Astrocyte of the spinal cord (primary cell): ENCODE measurements at places on chromosomes 5 and 9.

GRCh38 chr5:109656829-109657228, 32.9 kb upstream of the MAN2A1 start:
- DNase-seq, result peak; percentile 84

- peak; percentile 92 for DNase-seq
Observed at GRCh38 chr9:88076286-88077070, 61.8 kb downstream of the SPATA31C2 start.

DNA sequence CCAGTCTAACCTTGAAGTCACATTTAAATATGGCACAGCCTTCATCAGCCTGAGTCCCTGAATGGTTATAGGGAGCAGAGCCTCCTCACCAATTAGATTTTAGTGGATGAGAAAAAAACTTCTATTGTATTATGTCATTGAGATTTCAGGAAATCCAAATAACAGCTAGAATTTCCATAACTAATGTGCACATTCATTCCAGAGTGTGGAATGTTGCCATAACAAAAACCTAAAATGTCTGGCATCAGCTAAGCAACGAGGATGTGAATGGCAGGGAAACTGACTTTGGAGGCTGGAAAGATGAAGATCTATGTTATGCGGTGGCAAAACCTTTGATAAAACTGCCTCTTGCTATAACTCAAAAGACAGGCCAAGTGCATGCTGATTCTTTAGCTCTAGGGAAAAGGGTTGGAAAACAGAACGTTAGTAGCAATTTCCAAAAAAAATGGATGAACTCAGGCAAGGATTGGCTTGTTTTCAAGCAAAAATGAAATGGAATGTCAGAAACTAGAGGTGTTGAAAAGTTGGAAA, 91.3 kb upstream of the NFIB start:
- no peak for DNase-seq

GRCh38 chr5:60535198-60535597, 164.8 kb downstream of the DEPDC1B start:
- no peak for DNase-seq

DNA sequence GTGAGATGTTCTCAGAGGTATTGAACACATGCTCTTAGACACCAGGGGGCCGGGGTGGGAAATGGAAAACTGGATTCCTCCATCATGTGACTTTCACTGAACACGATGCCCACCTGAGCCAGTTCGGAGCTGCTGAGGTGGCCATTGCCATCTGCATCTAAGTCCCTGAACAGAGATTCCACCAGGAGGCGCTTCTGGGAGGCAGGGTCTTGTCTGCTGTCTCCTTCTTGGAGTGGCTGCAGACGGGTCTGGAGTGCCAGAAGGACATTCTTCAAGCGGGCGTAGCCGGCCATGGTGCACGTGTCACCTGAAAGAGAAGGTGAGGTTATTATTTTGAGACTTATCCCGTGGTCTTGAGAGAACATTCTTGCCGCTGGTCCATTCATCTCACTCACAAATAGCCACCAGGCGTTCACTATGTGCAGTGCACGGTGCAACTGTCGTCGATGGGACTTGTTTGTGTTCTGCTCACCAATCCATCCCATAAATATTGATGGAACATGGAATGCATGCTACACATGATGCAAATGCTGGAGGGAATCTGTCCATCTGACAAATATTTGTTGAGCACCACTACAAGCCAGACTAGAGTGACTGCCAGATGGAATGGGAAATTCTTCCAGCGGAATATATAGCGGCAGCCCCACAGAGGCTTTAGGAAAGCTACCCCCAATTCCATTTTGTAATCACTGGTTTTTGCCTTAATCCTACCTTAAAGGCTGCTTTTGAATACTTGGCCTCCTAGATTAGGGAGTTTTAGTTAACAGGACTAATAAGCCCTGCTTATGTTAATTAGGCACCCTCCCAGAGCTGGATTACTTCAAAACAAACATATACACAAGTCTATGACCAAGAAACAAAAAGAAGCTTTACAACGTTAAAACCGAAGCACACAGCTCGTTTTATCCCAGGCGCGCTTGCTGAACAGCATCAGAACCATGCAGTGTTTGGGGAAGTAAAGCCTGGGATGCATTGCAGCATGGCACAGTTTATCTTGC, 264.8 kb downstream of the HSPA4 start:
- DNase-seq, result no peak

- no peak for DNase-seq
Observed at GRCh38 chr5:170450061-170450669, 53.7 kb upstream of the KCNIP1 start.

GRCh38 chr5:176581361-176581760, 28.6 kb downstream of the GPRIN1 start:
- no peak for DNase-seq

GRCh38 chr5:6291961-6292360, 86.4 kb downstream of the MED10 start:
- DNase-seq, result no peak

DNA sequence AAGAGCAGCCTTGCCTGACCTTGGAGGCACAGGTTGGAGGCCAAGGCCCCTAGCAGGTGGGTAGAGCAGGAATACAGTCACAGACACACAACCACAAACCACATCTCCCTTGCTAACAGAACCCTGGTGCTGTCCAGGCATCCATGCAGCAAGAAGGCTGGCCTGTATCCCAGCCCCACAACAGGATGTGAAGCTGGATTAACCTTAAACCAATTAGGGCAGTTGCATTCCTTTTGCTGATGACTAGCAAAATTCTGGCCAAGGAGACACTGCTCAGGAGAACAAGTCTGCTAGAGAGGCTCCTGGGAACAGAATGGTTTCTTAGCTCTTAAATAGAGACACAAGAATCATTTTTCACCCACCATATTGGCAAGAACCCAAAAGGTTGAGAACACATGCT, 97.8 kb downstream of the C5orf15 start:
- peak; percentile 85 for DNase-seq

- DNase-seq, result no peak
Observed at GRCh38 chr5:171390883-171391677, 3.4 kb downstream of the NPM1 start.

DNA sequence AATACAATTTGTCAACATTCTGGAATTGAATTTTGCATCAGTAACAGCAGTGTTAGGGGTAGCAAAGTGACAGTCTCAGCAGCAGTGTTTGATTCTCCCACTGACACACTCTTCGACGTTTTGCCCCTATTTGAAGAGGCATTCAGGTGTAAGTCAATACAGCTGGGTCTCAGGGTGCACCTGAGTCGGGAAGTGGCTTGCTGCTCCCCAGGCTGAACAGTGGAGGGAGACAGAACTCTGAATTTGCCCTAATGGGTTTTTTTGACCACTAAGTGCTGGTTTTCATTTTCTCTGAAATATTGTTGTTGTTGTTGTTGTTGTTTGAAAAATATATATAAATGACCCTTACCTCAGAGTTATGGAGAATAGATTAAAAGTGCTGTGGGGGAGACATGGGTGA, 223.2 kb downstream of the TLR4 start:
- no peak for DNase-seq

DNA sequence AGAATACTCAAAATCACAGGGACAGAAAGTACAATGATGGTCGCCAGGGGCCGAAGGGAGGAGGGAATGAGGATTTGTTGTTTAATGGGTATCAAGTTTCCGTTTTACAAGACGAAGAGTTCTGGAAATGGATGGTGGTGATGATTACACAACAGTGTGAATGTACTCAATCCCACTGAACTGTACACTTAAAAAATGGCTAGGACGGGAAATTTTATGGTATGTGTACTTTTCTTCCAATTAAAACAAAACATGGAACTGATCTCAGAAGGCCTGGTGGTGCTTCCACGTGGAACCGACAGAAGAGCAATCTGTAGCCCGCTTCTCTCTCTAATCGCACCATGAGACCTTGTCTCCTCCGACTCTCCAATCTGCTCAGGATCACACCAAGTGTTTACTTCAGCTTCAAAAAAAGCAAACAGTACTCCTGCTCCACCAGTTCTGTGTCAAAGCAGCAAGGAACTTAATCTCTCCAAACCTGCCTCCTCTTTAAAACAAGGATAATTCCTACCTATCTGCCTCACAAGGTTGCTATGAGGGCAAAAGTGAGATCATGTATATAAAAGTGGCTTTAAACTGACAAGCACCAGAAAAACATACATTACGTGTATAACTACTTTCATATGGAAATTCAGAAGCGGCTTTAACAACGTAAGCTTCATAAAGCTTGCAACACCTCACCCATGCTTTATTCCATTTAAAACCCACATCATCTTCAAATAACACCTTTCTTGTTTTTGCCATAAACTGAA, 2.1 kb downstream of the ECPAS start:
- peak; percentile 32 for DNase-seq

DNA sequence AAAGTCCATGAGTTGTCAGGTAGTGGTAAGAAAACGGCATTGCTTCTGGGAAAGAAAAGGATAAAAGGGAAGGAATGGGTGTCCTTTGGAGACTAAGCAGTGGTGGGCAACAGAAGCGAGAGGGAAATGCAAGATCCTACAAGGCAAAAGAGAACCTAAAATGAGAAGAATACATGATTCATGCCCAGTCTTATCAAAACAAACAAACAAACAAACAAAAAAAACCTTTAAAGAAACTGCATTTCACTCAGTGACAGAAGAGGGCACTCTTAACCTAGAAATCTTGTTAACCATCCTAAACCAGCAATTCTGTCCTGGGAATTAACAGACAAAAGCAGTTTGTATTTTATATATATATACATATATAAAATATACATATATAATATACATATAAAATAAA, 88.5 kb downstream of the SUSD1 start:
- DNase-seq, result peak; percentile 40

GRCh38 chr5:178241688-178242231, 9.2 kb upstream of the PHYKPL start:
- no peak for DNase-seq

GRCh38 chr5:166377756-166378155, 1913.7 kb upstream of the WWC1 start:
- no peak for DNase-seq

GRCh38 chr5:57231607-57232006, 57.7 kb downstream of the GPBP1 start:
- DNase-seq, result no peak

DNA sequence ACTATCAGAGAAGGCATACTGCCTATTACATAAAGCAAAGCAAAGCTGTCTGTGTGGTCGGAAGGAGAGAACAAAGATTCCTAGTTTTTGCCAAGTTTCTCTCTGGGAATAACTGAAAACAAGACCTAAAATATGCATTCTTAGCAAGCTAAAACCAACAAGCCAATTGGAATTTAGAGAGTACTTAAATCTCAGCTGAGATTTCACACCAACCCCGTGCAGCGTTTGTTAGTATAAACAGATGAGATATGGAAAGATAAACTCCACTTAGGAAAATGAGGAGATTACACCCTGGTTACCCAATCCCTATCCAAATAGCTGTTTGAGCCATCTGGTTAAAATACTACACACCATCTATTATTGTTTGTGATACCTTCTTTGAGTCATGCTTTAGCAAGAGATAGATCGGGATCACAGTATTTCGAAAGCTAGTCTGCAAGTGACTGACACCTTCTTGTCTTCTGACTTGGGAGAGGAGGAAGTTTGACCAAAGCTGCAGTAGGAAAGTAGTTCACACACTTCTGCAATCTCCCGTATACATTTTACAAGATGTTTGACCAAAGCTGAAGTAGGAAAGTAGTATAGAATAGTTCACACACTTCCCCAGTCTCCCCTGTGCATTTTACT, 18.2 kb downstream of the FAF2 start:
- peak; percentile 33 for DNase-seq

DNA sequence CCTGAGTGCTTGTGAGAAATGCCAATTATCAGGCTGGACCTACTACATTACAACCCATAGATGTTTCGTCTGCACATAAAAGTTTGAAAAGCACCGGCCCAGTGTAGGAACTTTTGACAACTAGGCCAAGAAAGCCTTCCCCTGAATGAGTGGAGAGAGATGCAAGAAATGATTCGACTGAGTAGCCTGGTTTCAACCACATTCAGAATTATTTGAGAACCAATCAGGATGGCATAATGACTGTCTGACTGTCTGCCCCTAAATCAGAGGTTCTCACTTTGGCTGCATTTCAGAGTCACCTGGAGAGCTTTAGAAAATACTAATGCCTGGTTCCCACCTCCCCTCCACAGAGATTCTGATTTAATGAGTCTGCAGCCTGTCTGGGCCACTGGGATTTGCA, 61.1 kb downstream of the FRMD3 start:
- no peak for DNase-seq

DNA sequence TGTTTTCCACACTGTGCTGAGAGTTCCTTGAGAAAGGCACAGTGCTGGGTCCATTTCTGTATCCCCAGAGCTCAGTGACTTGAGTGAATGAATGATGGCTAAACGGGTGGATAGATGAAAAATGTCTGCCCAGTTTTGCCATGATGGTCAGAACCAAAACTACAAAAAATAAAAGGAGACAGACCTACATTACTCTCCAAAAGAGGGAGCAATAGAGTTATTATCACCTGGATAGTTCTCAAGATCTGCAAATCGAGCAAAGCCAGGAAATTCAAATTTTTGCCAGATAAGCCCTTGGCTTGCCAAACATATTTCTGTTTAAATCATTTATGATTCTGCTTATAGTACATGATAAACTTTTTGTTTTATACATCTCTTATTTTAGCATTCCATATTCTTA, 214.2 kb upstream of the ZNF462 start:
- DNase-seq, result peak; percentile 22

GRCh38 chr5:156595132-156595787, 254.8 kb upstream of the PPP1R2B start:
- DNase-seq, result no peak

- DNase-seq, result no peak
Observed at GRCh38 chr9:114093761-114094505, 5.2 kb downstream of the KIF12 start.

- DNase-seq, result no peak
Observed at GRCh38 chr5:172385707-172386106, 68.6 kb downstream of the SH3PXD2B start.

- no peak for DNase-seq
Observed at GRCh38 chr9:137666955-137667670, 48.3 kb downstream of the EHMT1 start.

DNA sequence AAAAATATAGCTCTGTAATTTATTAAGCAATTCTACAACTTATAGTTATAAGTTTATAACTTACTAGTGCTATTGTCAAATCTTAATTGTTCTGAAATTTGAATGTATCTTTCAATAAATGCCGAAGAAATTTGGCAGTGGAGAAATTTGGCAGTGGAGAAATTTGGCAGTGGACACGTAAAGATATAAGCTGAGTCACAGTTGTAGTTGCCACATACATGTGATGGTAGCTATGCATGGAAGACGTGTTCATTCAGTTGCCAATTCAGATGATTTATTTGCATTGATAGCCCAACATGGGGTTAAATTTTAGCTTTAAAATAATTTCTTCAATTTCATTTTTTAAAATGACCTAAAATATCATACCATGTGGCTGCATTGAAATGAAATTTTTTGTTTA, 127.8 kb upstream of the NR4A3 start:
- no peak for DNase-seq

DNA sequence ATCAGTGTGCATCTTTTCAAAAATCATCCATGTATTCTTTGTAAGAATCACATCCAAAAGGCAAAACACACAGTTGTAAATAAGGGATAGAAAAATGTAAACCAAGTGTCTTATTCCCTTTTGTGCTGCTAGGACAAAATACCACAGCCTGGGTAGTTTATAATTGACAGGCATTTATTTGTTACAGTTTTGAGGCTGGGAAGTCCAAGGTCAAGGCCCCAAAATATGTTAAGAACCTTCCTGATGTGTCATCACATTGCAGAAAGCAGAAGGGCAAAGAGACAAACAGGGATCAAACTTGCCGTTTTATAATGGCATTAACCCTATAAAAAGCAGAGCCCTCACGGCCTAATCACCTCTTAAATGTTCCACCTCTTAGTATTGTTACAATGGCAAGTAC, 364.8 kb downstream of the MED10 start:
- no peak for DNase-seq
